GM04504 (cell line): ENCODE measurements at places on chromosomes 16 and 17.

DNA sequence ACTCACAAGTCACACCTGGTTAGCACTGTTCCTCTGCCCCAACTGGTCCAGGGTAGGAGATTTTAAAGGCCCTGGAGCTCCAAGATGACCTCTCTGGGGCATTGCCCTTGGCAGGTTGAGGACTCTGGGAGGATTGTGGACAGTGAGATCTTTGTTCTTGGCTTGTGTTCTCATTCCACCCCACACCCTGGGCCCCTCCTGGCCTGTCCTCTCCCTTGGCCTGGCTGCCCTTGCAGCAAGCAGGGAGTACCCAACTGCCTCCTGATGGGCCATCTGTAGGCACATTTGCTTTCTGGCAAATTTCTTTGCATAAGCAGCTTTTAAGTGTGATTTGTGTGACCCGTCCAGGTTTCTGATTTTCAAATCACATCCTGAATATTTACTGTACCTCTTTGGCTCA is 239.6 kb downstream of the UTP18 start:
- no peak for DNase-seq

DNA sequence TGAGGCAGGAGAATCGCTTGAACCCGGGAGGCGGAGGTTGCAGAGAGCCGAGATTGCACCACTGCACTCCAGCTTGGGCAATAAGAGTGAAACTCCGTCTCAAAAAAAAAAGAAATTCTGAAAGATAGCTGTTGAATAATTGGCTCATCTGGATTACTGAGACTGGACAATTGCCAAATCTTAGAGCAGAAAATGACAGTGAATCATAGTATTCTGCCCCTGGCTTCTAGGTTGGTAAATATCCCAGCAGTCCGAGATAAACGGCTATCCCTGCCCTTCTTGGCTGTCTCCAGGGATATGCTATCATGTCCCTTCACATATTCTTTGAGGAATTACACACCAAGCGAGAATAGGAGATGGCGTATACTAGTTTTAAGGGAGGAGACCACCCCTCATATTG is 35.5 kb upstream of the METTL16 start:
- DNase-seq, result peak; percentile 14

GRCh38 chr16:26645614-26646013 is 421.1 kb upstream of the C16orf82 start:
- no peak for DNase-seq

DNA sequence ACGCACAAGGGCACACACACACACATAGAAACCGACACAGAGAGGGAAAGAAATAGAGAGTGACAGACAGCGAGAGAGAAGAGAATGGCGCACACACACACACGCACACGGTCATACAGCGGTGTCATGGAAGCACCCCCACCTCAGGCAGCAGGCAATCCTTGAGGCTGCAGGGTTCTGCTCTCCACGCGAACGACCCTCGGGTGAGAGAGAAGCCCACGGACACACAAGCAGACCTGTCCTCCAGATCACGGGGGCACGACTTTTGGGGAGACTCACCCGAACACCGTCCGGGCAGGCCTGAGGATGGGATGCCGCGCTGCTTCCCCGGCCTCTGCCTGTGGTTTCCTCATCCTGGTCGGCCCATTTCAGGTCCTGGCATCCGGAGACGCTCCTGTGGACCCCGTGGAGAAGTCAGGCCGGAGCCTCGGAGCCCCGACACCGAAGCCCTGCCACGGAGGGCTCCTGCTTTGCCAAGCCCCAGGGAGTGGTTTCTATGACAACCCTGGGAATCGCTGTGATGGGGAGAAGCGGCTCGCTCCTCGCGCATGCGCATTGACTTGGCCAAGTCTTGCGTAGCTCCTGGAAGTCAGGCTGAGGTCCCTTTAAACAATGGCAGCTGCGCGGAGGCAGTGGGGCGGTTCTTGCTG is 118.2 kb upstream of the KCNJ18 start:
- peak; percentile 68 for DNase-seq

GRCh38 chr17:21082001-21082436 is 39.2 kb upstream of the USP22 start:
- no peak for DNase-seq

DNA sequence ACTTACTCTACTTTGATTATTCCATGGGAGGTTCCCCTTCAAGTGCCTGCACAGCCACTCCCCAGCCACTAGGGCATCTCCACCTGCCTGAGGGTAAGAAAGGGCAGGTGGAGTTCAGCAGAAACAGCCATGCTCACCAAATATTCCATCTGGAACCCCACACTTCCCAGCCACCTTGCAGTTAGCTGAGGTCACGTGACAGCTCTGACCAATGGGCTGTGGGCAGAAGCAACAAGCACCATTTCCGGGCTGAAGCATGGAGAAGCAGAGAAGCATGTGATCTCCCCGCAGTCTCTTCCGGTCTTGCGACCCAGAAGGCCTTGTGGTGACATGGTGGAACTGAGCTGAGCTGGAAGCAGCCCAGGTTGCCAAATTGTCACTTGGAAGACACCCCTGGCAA is 108.6 kb downstream of the CCT6B start:
- DNase-seq, result no peak

DNA sequence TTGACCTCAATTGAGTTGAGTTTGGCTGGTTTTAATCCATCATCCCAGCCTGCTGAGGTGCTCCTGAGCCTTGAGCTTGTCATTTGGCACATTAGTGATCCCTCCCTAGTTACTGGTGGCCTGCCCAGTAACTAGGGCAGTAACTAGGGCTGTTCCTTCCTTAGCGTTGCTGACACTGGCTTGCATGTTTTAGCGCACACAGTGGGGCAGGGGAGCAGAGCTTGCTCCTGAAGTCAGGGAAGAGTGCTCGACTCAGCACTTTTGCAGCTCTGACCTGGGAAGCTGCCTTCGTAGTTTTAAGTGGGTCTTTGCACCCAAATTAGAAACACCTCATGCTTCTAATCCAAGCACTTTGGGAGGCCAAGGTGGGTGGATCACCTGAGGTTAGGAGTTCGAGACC is 15.7 kb downstream of the CCDC42 start:
- DNase-seq, result no peak

DNA sequence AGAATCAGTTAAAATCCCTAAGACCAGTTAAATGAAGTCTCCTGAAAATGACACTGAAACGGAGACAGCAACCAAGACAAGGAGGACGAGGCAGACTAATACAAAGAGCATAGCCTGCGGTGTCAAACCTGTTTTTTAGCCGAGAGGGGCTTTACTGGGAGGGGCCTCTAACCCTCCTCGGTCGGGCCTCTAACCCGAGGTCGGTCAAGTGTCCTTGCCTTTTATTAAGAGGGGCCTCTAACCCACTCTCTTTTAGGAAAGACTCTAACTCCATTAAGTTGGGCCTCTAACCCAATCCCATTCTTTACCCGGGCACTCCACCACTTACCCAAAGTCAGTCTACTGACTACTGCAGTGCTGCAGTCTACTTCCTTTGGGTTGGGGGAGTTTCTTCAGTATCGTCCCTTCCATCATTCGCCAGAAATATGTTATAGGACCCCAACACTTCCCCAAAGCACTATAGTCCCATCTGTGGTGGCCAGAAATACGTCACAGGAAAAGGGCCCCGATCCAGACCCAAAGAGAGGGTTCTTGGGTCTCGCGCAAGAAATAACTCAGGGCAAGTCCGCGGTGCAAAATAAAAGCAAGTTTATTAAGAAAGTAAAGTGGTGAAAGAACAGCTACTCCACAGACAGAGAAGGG is 39.2 kb upstream of the ARL4D start:
- DNase-seq, result no peak

- no peak for DNase-seq
Observed at GRCh38 chr17:34465789-34466188, 102.8 kb upstream of the CCL1 start.

GRCh38 chr16:80766798-80767197 is 37.6 kb downstream of the CDYL2 start:
- DNase-seq, result no peak

- DNase-seq, result no peak
Observed at GRCh38 chr16:79047337-79047736, 553.2 kb downstream of the MAF start.

- DNase-seq, result no peak
Observed at GRCh38 chr17:18037486-18037885, 1.5 kb downstream of the ATPAF2 start.

DNA sequence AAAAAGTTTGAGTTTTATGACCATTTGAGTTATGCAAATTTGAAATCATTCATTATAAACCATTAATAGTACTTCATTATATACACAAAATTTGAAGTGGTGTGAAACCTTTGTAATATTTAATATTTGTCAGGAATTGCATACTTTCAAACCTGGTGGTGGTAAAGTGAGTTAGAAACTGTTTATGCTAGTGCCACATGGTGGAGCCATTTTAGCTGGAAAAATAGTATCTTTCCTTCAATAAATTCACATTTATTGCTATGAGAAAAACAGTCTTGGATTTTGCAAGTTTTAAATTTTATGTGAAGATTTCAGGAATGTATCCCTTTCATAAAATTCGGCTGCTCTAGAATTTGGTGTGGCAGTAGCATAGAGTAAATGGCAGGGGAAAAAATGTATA is 7.3 kb upstream of the BLMH start:
- DNase-seq, result no peak

DNA sequence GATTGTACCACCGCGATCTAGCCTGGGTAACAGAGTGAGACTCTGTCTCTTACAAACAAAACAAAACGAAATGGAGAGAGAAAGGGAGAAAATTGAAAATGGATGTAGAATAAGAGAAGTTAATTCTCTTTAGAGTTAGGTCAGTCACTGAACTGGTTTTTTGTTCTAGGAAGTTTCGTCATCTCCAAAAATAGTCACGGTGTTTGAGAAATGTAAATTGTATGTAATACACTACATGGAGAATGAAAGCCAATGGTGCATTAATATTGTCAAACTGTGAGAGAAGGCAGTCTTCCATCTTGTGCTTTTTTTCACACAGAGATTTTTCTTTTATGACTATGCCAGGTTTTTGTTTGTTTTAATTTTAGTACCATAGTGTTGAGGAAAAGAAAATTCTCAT is 145.9 kb downstream of the BCAS3 start:
- DNase-seq, result no peak

DNA sequence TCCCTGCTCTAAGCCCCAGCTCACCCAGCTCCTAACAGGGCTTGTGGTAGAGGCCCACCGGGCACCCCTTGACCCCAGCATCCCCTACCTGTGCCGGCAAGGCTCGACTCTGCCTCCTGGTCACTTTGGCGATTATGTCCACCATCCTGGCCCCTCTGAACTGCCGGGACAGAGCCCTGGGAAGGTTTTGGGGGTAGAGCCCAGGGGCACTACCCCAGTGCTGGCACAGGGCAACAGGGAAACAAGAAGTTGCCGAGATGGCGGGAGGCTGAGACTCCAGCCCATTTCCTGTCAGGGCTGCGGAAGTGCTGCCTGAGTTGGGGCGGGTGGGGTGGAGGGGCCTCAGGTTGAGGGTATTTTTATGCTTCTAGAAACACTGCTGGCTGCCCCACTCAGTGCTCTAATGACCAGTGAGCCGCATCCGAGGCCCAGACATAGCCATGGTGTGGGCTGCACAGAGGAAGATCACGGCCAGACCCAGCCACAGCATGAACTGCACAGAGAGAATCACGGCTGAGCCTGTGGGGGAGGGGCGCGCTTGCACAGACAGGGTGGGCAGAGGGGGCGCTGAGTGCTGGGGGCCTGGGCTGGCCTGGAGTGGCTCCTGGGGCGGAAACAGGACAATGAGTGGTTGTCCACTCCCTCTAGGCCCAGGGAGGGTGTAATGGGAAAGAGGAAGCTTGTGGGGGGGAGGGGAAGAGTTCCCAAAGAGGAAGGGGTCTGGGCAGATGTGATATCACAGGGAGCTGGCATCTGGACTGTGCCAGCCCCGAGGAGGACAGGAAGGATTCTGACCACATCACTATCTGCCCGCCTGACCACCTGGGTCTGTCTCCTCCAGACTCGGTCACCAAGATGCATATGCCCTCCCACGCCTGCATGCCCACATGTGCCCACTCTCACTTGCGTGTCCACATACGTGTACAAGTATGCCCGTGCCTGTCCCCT is 22.3 kb downstream of the ARHGAP27 start:
- DNase-seq, result no peak

GRCh38 chr16:85090873-85091521 is 21.3 kb downstream of the CIBAR2 start:
- DNase-seq, result no peak

GRCh38 chr16:54957403-54958166 is 26.9 kb downstream of the IRX5 start:
- no peak for DNase-seq
